Stimulated activated CD8-positive, alpha-beta memory T cell treated with anti-CD3 and anti-CD28 coated beads, Interleukin-7, amount 100 ng/mL, for 24 hours (primary cell): ENCODE measurements at places on chromosomes 4 and X.

- DNase-seq = no peak
These were observed 89.2 kb downstream of the PJA1 start for GRCh38 chrX:69076088-69076487.

- no peak for DNase-seq
These were observed 369.6 kb downstream of the NAF1 start for GRCh38 chr4:162797108-162797507.

DNA sequence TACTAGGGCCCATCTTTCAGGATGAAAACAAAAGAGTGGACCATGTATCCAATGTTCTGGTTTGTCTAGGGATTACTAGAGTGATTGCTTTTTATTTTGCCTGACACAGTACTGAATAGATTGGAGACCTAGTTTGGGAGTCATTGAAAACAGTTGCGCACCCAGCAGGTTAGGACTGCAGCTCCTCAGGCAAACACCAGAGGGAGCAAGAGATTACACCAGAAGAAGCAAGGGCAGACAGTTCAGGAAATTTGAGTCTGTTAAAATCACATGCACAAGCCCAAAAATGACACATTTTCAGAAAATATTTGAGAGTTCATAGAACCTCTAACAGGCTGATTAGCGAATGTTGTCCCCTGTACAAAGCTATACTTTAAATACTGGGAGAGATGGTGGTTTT lies 55.6 kb downstream of the CYLC1 start:
- no peak for DNase-seq

DNA sequence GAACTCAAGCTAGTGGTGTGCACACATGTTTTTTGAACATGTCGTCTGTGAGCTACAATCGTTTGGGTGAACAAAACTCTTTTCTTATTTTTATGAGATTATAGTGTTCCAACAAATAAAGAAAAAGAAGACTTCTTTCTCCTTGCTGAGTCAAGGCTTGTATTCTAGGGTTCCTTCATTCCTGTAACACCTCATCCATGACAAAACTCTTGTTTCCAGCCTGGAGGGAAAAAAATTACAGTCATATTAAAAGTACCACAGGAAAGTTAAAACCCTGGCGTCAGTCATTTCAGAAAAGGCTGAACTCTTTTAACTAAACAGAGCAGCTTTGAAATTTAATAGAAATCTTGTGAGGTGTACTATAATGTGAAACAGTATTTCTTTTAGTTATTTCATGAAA lies 79.2 kb upstream of the BOD1L1 start:
- no peak for DNase-seq

GRCh38 chrX:96425200-96425599 lies 259.4 kb upstream of the DIAPH2 start:
- no peak for DNase-seq

DNA sequence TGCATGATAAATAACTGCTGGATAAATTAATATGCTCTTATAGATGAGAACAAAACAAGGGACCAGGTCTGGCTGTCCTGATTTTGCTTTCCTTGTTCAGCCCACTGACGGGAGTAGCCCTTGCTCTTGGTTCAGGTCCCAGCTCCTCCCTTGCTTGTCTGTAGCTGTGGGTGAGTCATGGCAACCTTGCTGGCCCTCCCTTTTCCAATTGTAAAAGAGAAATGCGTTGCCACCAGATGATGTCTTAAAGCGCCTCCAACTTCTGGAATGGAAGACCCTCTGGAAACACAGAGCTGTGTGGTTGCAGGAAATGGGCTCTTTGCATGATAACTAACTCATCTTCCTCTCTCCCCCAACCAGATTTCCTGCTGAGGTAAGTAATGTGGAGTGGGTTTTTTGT lies 171.4 kb downstream of the AASDH start:
- DNase-seq = no peak

- no peak for DNase-seq
These were observed 74.1 kb downstream of the EVC start for GRCh38 chr4:5784960-5785611.

DNA sequence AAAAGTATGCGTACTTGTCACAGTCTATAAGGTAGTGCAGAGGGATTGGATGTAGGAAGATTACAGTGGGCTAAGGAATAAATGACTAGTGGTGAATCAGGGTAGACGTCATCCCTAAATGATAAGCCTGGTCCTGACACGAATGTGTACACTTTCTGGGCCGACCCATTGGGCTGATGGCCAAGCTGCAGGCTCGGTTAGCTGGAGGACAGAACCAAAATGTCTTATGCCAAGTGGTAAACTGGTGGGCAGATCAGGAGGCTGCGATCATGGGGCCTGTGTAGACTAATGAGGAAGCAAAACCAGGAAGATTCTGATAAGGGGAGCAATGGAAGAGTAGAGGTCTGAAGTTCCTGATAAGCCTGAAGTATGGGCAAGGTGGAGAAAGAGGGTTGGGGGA lies 272.8 kb upstream of the GATB start:
- no peak for DNase-seq

GRCh38 chrX:115226929-115227328 lies 7.0 kb downstream of the LRCH2 start:
- no peak for DNase-seq

- no peak for DNase-seq
These were observed 53.0 kb downstream of the CHST7 start for GRCh38 chrX:46626566-46626965.

DNA sequence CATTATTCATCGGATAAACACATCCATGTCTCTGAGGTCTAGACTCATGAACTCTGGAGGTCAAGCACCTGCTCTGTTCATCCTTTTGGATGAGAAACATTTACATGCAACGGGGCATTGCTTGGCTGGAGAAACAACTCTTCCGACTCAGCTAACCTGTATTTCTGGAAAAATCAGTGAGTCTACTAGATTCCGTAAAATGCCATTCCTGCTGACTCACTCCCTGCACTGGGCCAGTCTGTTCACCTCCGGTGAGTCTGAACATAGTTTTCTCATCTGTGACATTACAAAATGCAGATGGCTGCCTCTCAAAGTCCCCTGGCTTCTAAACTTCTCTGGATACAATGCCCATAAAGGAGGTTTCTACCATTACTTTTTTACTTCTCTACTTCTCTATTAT lies 185.7 kb upstream of the HS3ST1 start:
- no peak for DNase-seq
